ENCODE measurements at places on chromosomes 3 and 15.

- peak; percentile 27 for DNase-seq
Measured at GRCh38 chr3:122679882-122680474, 661 bp upstream of the PARP14 start.

DNA sequence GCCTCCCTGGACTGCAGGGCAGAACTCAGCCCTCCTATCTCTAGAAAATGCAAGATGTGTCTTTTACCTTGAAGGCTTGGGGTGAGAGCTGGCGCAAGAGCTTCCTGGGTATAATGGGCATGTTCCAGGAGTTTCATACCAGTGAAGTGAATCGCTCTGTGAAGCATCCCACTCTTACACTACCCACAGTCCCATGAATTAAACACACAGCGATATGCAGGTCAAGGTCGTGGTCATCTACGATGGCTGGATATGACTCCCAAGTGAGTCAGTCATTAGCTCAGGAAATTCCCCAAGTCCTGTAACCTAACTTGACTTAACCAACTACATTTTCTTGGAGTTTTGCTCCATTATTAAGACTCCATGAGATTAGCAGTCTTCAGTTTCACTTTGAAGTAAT lies 439.7 kb downstream of the NTRK3 start:
- DNase-seq, result peak; percentile 99

GRCh38 chr15:42474827-42475226 lies 16.1 kb downstream of the ZNF106 start:
- DNase-seq, result no peak

- peak; percentile 89 for DNase-seq
Measured at GRCh38 chr15:91942720-91943394, 89.3 kb downstream of the SLCO3A1 start.

DNA sequence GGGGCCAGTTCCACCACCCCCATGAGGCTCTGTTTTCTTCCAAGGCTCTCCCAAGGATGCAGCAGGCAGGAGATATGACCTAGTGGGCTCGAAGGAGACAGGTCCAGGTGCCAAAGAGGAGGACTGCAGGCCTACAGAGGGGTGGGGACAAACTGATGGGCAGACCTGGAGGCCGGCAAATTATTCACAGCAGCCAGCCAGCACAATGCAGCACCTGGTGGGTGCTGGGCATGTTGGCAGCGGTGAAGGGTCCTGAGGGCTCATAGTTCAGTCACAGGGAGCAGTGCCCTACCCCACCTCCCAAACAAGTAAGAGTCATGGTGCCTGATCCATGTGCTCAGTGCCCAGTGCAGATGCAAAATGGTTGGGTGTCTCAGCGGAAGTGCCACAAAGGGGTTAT lies 171.7 kb downstream of the ABHD5 start:
- DNase-seq, result no peak

DNA sequence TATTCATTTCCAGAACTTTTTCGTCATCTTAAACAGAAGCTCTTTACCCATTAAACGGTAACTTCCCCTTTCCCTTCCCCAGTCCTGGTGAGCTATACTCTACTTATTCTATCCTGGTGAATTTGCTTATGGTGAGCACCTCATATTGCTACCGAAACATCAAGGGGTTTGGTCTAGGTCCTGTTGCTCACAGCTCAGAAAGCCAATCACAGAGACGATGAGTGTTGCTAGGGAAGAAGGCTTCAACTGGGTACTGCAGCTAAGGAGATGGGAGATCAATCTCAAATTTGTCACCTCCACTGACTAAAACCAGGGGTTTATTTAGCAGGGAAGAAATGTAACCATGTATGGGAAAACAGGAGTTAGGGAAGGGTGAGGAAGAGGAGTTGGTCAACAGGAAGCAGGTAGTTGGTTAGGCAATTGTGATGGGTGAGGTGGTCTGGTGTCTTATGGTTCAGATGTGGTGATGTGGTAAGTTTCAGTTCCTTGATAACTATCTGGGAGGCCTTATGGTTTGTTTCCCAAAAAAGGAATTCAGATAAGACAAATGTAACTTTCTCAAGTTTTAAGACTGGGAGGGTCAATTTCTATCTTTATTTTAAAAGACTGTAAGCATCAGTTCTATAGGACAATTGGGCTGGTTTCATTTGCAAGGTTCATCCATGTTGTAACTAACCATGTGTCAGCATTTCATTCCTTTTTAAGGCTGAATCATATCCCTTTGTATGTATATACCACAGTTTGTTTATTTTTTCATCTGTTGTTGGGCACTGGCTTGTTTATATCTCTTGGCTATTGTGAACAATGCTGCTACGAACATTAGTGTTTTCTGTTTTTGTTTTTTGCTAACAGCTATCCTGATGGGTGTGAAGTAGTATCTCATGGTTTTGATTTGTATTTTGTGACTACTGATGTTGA lies 24.3 kb downstream of the ARHGAP11B start:
- peak; percentile 80 for DNase-seq

GRCh38 chr15:64560501-64560900 lies 100.1 kb downstream of the ZNF609 start:
- DNase-seq, result no peak

GRCh38 chr3:174318181-174318580 lies 541.0 kb upstream of the NAALADL2 start:
- DNase-seq, result peak; percentile 39

- DNase-seq, result peak; percentile 18
Measured at GRCh38 chr3:112411425-112411824, 78.5 kb downstream of the CD200 start.

DNA sequence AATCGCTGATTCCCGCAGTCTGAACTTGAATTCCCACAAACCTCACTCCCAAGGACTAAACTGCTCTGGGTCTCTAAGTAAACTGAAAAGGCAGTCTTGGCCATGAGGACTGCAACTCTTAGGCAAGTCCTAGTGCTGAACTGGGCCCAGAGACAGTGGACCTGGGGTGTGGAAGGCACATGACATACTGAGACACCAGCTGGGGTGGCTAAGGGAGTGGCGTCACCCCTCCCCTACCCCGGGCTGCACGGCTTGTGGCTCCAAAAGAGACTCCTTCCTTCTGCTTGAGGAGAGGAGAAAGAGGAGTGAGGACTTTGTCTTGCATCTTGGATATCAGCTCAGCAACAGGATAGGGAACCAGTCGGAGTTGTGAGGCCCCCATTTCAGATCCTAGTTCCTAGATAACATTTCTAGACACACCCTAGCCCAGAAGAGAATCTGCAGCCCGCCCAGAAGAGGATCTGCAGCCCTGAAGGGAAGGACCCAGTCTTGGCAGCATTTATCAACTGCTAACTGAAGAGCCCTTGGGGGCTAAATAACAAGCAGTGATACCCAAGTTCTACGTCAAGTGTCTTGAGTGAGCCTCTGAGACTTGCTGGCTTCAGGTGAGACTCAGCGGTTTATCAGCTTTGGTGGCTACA lies 110.7 kb upstream of the C3orf80 start:
- no peak for DNase-seq

DNA sequence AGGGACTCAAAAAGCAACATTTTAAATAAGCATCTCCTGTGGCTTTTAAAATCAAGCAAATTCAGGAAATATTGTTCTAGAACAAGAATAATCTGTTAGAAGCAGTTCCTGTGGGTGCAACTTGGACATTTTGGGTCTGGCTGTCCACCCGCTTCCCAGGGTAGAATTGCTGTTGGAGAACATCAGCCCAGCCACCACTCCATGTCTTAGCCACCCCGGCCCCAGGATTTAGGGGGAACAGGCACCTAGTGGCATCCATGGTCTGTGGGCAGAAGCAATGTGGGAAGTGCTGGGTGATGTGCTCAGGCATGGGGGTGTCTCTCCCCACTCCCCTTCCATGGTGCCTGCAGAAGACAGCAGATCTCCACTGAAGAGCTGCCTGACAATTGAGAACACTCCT lies 162.6 kb downstream of the KLF13 start:
- DNase-seq, result no peak

GRCh38 chr3:52078781-52079560 lies 22.6 kb upstream of the DUSP7 start:
- no peak for DNase-seq

DNA sequence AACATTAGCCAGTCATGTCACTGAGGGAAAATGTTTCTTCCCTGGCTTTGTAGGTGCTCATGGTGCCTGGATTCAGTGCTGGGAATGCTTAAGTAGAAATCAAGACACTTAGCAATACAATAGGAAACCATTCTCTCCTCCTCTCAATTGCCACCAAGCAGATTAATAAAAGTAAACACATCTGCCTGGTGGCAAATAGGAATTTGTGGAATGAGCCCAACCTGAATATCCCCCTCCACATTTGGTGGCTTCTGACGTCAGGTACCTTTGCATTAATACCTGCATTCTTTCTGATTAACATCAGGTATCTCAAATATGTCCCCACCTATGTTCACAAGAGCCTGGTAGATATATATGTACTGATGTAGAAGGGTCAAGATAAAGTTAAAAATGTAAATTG lies 42.7 kb downstream of the PPP2R3A start:
- no peak for DNase-seq

GRCh38 chr15:50189633-50190032 lies 7.6 kb downstream of the SLC27A2 start:
- DNase-seq, result no peak

- peak; percentile 83 for DNase-seq
Measured at GRCh38 chr3:45553469-45553974, 41.0 kb upstream of the LIMD1 start.

- DNase-seq, result no peak
Measured at GRCh38 chr3:135539854-135540253, 425.7 kb upstream of the PPP2R3A start.

- DNase-seq, result no peak
Measured at GRCh38 chr3:8460050-8460708, 41.4 kb upstream of the LMCD1 start.

GRCh38 chr15:92881211-92881754 lies 18.8 kb upstream of the CHD2 start:
- no peak for DNase-seq

- DNase-seq, result peak; percentile 0
Measured at GRCh38 chr15:76865548-76865991, 39.6 kb downstream of the SCAPER start.

GRCh38 chr3:188916934-188917401 lies 254.8 kb upstream of the TPRG1 start:
- DNase-seq, result no peak

GRCh38 chr3:55000546-55000945 lies 72.7 kb upstream of the LRTM1 start:
- peak; percentile 93 for DNase-seq

DNA sequence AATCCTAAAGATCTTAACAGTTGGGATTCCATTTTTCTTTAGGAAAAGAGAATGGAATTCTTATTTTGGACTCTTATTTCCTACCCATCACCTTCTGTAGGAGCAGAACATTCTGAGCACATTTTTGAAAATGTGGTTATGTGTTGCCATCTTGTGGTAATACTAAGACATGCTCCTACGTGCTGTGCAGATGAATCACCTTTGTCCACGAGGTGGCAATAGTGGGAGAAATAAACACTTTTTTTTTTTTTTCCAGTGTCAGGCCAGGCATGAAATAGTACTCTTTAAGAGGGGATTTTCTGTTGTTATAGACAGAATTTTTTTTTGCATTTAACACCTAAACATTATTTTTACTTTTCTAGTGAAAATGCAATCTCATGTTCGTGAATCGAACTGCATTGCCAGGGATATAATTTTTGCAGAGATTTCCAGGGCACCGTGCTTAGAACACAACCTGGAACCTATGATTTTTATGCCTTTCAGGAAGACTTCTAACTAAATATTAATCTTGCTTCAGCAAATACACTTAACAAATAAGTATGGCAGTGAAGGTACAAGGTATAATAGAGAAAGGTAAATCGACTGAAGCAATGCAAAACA lies 196.6 kb downstream of the GAP43 start:
- DNase-seq, result peak; percentile 90

- peak; percentile 43 for DNase-seq
Measured at GRCh38 chr15:58070801-58071418, 5.4 kb upstream of the ALDH1A2 start.

DNA sequence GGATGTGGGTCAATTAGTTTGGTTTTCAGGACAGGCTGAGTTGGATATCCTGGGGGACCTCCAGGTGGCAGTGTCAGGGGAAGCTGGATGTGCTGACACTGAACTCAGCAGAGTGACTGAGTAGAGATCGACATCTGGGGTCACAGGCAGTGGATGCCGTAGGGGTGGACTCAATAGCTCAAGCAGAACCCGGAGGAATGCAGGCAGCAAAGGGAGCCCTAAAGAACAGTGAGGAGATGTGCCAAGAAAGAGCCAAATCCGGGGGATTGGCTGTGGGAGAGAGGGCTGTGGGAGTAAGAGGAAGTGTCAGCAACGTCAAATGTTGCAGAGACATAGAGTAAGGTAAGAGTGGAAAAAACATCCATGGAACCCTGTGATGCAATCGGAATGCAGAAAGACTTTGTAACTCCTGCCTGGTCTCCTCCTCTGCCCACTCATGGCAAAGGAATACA lies 11.6 kb downstream of the CCR5AS start:
- DNase-seq, result peak; percentile 33

- DNase-seq, result no peak
Measured at GRCh38 chr3:182484682-182485081, 308.6 kb upstream of the ATP11B start.

DNA sequence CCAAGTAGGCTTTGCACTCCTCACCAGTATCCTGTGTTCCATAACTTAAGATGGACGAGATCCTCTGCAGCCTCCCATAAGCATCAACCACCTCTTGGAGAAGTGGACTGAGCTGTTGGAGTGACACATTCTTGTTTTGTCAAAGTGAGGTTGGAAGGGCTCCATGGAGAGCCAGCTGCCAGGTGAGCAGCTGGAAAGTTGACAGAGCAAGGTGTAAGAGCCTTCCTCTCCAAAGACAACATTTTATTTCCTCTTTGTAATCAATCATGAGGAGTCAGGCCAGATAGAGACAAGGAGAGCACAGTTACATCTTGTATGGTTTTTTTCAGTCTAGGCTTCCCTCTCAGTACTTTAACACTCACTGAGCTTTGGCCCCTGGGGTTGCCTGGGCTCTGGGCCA lies 5.1 kb downstream of the ABI3BP start:
- no peak for DNase-seq

DNA sequence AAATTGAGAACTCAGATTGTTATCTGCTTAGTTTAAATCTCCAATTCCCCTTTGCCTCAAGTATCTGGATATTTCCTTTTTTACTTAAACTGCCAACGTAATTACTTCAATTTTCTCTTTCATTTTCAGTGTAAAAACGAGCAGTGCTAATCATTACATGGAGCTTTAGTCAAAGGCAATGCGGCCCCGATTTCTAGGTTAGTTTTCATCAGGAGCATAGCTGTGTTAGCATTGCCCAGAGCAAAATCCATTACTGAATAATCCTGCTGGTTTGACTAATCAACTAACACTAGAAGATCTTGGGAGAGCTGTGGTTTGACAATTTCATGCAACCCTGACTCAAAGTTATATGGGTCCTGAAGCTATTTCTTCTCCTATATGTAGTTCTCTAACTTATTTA lies 46.2 kb downstream of the ZPLD1 start:
- DNase-seq, result no peak

GRCh38 chr3:129441782-129442181 lies 1.8 kb downstream of the IFT122 start:
- peak; percentile 50 for DNase-seq

GRCh38 chr3:2523281-2523836 lies 424.7 kb downstream of the CNTN4 start:
- no peak for DNase-seq

- DNase-seq, result peak; percentile 79
Measured at GRCh38 chr15:28955993-28956421, 70.2 kb downstream of the APBA2 start.

GRCh38 chr3:129025108-129025507 lies 24.0 kb downstream of the EFCC1 start:
- DNase-seq, result no peak

GRCh38 chr3:160398820-160399124 lies 253 bp downstream of the IFT80 start:
- DNase-seq, result no peak

GRCh38 chr15:95162069-95162468 lies 930.7 kb downstream of the MCTP2 start:
- DNase-seq, result peak; percentile 73
